Glomerular endothelial cell (primary cell): ENCODE measurements at places on chromosomes 7 and 10. TPM values are rescaled to one million over a fixed set of nuclear protein-coding genes. Genes with fewer than 3 reads are reported as not detected.

HBP1 gene
- total RNA-seq, result 74.7 and 83.0 TPM in 2 replicates

GRCh38 chr7:64602518-64602917 lies 39.6 kb upstream of the ZNF680 start:
- DNase-seq, result no peak

DNA sequence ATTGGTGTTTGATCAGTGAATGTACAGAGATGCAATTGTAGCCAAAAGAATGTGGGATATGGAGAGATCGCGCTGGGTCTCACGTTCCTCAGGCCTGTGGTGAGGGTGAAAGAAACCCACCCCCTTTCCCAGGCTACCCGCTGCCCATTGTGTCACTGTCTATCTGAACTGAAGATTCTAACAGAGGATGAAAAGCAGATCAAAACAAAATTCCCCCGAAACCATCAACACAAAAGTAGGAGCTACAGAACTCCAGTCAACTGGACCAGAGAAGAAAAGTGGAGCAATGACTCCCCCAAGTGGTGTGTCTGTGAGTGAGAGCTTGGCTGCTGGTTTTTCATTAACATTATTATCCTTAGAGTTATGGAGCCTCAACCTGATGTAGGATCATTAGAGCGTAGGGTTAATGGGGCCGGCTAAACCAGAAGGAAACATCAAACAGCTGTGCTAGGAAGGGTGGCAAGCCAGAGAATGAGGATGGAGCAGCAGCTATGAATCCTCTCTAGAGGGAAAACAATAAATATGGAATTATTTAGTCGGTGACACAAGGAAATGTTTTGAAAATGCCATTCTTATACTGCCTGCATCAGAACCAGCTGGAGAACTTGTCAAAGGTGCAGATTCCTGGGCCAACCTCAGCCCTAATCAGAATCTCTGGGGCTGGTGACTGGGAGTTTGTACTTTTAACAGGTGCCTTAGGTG lies 38.3 kb downstream of the AKR1B1 start:
- peak; percentile 48 for DNase-seq

DNA sequence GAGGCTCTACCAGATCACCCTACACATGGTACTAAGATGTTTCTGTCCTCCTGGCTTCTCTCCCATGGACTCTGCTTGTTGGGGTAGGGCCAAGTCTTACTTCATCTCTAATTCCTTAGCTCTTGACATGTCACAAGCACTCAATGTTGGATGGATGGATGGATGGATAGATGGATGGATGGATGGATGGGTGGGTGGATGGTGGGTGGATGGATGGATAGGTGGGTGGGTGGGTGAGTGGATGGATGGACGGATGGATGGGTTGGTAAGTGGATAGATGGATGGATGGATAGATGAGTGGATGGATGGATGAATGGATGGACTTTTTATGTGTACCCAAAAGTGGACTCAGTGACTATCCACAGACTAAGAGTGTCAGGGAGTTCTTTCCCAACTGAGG lies 28.5 kb downstream of the HSPA12A start:
- no peak for DNase-seq

HSPA12A gene
- total RNA-seq, result 0.76 and 3.0 TPM in 2 replicates

GRCh38 chr7:12722636-12723605 lies 35.5 kb downstream of the ARL4A start:
- DNase-seq, result no peak

GRCh38 chr10:50512743-50513416 lies 110.9 kb downstream of the SGMS1 start:
- DNase-seq, result no peak

DNA sequence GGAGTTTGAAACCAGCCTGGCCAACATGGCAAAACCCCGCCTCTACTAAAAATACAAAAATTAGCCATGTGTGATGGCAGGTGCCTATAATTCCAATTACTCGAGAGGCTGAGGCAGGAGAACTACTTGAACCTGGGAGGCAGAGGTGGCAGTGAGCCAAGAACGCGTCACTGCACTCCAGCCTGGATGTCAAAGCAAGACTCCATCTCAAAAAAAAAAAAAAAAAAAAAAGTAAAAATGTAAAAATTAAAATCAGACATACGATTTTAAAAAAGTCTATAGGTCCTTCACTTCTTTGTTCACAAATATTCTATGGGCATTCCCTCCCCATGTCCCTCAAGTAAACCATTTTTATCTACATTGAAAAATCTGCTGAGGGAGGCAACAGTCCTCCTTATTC lies 34.9 kb upstream of the TLL2 start:
- no peak for DNase-seq

SOSTDC1 gene
- not detected in 2 replicates for total RNA-seq

DNA sequence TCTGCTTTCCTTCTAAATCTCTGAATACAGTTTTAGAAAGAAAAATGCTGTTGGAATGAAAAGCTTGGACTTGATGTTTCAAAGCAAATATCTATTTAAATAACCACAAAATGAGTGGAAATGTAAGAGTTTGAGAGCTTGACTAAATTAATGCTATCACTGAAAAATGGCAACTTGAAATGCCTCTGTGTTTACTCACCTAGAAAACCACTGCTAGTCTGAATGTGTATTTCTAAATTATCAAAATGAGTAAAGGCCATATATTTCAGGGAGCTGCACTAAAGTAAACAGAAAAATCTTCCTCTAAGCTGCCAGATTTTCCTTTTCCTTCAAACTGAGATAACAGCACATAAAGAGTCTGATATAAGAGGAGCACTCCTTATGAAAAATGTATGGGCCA lies 87.9 kb downstream of the DPY19L1 start:
- DNase-seq, result no peak

SEMA4G gene
- 6.9 and 10.0 TPM in 2 replicates for total RNA-seq
